ENCODE measurements at places on chromosomes 6 and 20.

- no peak for DNase-seq
Measured at GRCh38 chr6:2730353-2731107, 20.2 kb downstream of the MYLK4 start.

GRCh38 chr6:127100510-127101140 is 17.8 kb upstream of the RSPO3 start:
- DNase-seq = no peak

GRCh38 chr20:31806564-31807355 is 12.4 kb upstream of the MYLK2 start:
- DNase-seq = no peak

DNA sequence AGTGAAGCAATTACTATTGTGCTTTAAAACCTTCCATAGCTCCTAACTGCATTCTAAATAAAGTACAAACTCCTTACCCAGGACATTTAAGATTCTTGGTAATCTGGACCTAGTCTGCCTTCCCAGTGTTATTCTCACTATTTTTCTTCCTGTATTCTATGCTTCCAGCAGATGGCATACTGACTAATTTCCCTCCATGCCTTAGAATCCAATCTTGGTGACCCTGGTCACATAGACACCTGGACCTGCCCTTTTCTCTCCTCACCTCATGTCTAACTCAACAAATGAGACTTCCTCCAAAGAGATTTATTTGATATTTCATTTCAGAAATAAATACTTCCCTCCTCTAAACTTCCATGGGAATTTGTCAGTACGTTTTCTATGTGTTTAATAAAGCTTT is 25.8 kb downstream of the ROS1 start:
- DNase-seq = no peak

DNA sequence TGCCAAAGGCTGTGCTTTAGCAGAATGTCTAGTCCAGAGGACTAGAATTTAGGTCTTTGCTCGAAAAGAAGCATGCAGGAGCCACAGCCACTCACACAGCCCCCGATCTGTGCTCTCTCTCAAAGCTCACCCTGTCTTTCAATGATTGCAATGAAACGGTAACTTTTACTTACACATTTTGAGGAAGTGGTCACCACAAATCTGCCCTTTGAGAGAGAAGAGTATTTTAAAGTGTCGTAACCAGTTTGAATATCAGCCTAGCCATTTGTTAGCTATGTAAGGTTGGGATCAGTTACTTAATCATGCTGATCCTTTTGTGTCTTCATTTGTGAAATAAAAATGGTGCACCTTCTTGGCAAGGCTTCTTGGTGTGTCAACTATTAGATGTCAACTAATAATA is 209.0 kb downstream of the TFAP2A start:
- DNase-seq = no peak

- no peak for DNase-seq
Measured at GRCh38 chr6:14118091-14118439, 493 bp downstream of the CD83 start.

DNA sequence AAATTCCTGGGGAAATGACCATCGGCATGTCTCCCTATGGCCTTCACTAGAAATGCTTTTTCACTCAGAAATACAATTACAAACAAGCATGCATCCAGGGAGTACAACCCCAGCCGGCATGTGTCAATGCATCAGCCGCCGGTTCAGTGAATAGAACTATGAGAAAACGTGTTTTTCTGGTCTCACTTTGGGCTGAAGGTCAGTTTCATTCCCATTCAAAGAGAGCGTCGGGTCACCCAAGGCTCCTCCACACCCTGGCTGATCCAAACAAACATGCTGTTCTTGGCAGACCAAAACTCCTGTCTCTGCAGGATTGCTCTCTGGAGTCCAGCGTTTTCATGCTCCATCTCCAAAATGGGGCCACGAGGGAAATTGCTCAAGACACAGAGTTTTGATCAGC is 35.5 kb upstream of the NXT1 start:
- no peak for DNase-seq

DNA sequence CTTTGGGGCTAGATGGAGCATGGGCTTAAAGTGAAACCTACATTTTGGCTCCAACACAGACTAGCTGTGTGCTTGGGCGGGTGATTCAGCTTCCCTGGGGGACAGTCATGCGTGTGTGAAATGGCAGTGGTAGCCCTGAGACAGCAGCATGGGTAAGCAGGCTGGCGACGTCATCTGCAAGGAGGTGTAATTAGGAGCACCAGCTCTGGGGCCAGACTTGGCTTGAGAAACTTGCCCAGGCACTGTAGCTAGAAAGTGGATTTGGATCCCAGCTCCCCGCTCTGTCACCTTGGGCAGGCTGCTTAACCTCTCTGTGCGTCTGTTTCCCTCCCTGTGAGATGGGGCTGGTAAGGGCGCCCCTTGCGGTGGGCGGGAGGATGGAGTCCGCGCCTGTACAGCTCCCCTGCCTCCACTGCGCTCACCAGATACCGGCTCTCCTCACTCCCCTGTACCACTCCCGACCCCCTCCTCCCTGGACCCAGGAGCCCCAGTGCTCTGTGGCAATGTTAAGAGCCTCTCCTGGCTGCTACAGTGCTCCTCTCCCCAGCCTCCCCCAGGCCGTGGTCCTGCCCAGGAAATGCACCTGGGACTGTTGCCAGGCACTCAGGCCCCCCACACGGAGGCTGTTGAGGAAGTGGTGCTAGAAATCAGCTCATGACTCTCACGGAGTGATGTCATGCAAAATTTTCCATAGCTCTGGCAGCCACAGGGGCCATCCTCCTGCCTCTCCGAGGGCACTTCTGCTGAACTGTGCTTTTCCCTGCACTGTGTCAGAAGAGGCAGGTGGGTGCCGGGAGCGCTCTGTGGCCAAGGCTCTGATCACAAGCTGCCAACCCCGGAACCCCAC is 44.6 kb downstream of the SYNJ2 start:
- DNase-seq = no peak

- no peak for DNase-seq
Measured at GRCh38 chr6:4377603-4378002, 242.2 kb upstream of the ECI2 start.

- DNase-seq = no peak
Measured at GRCh38 chr6:83770910-83771309, 62.0 kb upstream of the SNAP91 start.

DNA sequence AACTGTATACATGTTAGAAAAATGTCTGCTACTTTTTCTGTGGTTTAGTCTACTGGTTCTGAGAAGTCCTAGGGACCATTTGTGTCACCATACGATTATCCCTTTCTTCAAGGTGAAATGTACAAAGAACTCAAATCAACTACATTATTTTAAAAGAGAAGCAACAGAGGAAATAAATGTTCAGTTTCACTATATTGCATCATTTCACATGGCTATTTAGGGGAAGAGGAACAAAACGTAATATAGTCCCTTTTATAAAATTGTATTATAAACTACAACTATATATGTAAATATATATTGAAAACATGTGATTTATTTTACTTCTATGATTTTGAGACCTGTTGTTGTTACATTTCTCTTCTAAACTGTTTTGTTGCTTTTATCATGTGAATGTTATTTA is 1308.0 kb downstream of the EPHA7 start:
- no peak for DNase-seq

- DNase-seq = no peak
Measured at GRCh38 chr6:9914951-9915350, 499.9 kb downstream of the TFAP2A start.

DNA sequence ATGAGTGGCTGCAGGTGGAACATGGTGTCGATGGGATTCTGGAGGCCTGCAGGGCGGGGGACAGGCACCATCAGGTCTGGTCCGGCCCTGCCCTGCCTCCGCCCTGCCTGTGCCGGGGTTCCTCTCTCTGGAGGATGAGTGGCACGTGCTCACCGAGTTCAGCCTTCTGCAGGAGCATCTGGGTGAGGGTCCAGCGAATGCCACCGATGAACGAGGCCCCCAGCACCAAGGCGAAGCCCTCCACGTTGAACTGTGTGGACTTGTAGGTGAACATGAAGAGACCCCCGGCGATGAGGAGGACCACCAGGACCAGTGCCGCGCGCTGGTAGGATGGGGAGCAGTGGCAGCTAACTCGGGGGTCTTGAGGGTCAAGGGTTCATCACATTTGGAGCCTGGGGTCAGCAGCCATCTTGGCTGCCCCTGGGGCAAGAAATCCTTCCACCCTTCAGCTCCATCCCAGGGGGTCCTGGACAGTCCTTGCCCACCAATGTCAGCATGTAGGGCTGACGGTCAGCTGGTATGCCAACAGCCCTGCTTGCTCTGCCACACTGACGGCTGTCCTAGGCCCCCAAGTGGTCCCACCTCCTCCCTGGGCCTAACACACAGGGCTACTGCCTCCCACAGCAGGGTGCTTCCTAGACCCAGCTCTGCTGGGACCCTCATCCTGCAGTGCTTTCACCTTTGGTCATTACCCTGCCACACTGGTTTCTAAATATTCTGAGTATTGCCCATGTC is 46.8 kb upstream of the CDH22 start:
- no peak for DNase-seq

GRCh38 chr6:18400831-18401446 is 13.8 kb downstream of the RNF144B start:
- no peak for DNase-seq

- no peak for DNase-seq
Measured at GRCh38 chr20:37413023-37413334, 67.0 kb downstream of the SRC start.

DNA sequence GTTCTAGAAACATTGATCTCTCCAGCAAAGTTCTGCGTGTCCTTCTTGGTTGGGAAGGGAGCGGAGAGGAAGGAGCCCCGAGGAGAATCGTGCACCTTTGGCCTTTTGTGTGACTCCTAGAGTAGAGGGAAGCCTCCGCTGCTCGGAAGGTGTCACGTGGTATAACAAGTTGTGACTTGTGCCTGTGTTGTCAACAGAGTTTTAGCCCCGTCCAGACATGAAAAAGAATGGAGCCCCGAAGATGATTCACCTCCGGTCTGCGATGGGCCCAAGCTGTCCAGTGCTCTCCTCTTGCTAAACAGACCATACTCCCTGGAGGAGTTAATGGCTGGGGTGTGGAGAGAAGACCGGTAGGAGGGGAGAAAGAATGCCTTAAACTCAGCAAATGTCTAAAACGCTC is 7.0 kb downstream of the EYA2 start:
- no peak for DNase-seq

DNA sequence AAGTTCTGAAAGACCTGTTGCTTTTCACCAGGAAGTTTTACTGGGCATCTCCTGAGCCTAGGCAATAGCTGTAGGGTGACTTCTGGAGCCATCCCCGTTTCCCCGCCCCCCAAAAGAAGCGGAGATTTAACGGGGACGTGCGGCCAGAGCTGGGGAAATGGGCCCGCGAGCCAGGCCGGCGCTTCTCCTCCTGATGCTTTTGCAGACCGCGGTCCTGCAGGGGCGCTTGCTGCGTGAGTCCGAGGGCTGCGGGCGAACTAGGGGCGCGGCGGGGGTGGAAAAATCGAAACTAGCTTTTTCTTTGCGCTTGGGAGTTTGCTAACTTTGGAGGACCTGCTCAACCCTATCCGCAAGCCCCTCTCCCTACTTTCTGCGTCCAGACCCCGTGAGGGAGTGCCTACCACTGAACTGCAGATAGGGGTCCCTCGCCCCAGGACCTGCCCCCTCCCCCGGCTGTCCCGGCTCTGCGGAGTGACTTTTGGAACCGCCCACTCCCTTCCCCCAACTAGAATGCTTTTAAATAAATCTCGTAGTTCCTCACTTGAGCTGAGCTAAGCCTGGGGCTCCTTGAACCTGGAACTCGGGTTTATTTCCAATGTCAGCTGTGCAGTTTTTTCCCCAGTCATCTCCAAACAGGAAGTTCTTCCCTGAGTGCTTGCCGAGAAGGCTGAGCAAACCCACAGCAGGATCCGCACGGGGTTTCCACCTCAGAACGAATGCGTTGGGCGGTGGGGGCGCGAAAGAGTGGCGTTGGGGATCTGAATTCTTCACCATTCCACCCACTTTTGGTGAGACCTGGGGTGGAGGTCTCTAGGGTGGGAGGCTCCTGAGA is at the start of gene HFE:
HFE (plus strand) TSS at position 146 of the 832 bp plus-strand sequence; CDS start at position 158, 12 bp downstream.
- DNase-seq = no peak

DNA sequence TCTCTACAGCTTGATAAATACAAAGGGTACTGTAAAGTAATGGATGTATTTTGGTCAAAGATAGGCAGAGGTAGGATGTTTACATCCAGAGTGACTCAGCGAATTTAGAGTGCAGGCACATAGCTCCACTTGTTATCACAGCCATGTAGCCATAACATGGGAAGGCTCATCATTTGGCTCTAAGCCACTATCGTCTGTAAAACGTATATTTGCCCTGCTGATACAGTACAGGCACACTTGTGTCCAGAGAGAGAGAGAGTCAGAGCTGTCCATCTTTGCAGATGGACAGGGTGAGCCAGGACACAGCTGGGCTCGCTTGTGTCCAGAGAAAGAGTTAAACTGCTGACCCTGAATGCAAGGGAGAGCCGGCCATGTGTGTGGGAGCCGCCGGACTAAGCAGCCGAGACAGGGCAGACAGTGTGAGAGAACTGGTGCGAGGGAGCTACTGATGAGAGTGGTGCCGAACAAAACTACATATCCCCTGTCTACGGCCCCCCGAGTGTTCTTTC is 619.0 kb downstream of the DOK5 start:
- DNase-seq = no peak

DNA sequence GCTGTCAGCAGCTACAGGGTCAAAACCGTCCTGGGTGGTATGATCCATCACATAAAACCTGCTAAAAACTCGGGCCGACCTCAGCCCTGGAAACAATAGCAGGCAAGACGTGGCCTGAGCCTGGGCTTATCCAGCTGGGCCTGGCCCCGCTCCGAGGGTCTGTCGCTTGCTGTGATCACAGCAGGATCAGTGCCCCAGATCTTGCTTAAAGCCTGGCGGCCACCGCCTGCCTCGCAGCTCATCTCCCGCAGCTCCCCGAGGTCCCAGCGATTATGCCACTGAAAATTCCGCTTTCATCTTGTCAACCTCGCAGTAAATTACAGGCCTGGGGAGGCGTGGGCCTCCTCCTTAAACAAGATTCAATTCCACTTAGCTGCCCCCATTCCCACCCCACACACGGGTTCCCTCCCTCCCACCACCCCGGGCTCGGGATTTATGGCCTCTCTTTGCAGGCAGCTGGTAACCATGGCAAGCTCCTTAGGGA is 40.1 kb downstream of the CDH22 start:
- no peak for DNase-seq

DNA sequence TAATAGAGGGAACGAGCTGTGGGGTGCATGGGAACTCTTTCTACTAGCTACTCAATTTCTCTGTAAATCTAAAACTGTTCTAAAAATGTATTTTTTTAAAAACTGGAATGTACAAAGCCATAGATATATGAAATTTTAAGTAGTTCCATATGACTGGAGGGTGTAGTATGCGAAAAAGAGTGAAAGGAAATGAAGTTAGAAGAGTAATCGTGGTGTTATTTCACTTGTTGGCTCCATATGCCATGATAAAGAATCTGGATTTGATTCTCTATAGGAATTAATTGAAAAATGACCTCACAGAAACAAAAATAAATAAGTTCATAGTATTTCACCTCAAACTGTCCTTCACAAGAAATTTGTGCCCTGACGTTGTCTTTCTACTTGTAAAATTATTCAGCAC is 500.2 kb downstream of the TENT5A start:
- no peak for DNase-seq

GRCh38 chr20:19737025-19737424 is 21.0 kb upstream of the RIN2 start:
- DNase-seq = no peak

- DNase-seq = no peak
Measured at GRCh38 chr6:125469915-125470314, 168.1 kb upstream of the HDDC2 start.

- peak; percentile 16 for DNase-seq
Measured at GRCh38 chr6:21615504-21615903, 22.0 kb downstream of the SOX4 start.

All from NCI-H1694 treated with DMSO at 0.1 percent for 48 hours (cell line).